HuH-7 (cell line): ENCODE measurements at places on chromosomes 7 and 10.

GRCh38 chr10:61902445-61903220, 1.1 kb downstream of the ARID5B start:
- no peak for DNase-seq

- DNase-seq, result no peak
These were observed 10.3 kb downstream of the CUL1 start for GRCh38 chr7:148709014-148709413.

- DNase-seq, result no peak
These were observed 232.9 kb upstream of the KAT6B start for GRCh38 chr10:74593470-74593869.

GRCh38 chr7:30840141-30841024, 69.2 kb downstream of the MINDY4 start:
- no peak for DNase-seq

DNA sequence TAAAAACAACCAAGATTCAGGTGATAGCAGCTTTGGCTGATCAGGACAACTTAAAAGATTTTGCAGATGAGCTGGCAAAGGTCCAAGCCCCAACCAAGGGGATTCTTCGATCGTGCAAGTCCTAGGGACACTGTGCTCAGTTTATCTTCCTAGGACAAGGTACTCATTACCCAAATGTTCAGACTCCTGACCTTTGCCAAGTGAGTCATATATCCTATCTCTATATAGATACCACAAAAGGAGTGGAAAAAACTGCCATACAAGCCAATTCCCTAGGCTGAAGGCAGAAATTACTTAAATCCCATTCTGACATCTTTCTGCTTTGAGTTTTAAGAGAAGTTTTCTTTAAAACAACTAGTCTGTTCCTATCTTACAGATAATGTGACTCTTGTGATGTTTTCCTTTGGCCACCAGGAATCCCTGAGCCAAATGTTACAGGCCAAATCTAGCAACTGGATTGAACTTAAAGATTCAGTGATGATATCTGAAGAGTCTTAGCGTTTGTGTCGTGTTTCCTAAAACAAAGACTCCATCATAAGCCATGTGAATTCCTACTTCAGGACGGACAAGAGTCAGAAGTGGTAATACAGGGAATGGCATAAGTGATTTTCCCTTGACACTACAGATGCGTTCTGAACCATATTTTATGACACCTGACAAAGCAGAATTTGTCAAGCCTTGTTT, 142.6 kb upstream of the ASAH2 start:
- no peak for DNase-seq

GRCh38 chr10:97434055-97434454, 8.1 kb downstream of the PGAM1 start:
- no peak for DNase-seq

- no peak for DNase-seq
These were observed 85.4 kb downstream of the ZNF777 start for GRCh38 chr7:149375234-149376008.

DNA sequence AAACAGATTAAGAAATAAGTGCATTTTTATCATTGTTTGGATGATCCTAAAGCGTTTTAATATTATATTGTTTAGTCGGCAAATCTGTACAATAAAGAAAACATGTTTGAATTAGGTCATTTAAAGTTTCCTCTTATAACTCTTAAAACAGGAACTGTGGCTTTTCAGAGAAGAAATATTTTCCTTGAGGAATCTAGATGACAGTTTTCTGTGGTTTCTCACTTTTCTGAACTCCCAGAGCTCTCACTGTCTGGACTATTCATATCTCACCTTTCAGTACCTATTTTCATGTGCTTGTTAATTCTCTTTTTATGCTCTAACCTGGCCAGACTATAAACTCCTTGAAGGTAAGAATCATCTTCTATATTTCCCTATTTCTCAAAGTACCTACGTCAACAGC, 135.1 kb downstream of the CHN2 start:
- no peak for DNase-seq

- DNase-seq, result no peak
These were observed 117.6 kb downstream of the HIP1 start for GRCh38 chr7:75621124-75621523.

GRCh38 chr10:100736144-100736808, 9.1 kb upstream of the PAX2 start:
- DNase-seq, result no peak

DNA sequence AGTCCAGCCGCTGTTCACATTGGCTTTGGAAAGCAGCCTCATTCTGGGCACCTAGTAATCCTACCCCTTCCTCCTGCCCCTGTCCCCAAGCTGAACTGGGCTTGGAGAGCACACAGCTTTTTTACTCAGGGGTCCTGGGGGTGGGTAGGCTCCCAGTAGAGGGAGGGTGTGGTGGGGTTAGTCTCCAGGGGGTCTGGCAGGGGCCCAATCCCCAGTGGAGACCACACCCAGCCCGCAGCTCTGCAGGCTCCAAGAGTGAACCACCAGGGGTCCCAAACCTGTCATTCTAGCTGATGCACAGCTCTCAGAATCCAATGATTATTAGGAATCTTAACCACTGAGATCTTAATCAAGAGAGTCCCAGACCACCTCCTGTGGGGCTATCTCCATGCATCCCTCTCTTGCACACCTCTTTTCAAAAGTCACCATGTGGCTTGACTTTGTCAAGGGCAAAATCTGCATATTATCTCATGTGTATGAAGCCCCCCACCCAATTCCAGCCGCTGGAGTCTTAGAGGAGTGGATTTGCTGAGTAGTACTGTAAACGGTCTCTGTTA, 2.7 kb downstream of the HOXA11 start:
- no peak for DNase-seq

GRCh38 chr7:20474249-20474648, 141.2 kb upstream of the ABCB5 start:
- DNase-seq, result no peak

DNA sequence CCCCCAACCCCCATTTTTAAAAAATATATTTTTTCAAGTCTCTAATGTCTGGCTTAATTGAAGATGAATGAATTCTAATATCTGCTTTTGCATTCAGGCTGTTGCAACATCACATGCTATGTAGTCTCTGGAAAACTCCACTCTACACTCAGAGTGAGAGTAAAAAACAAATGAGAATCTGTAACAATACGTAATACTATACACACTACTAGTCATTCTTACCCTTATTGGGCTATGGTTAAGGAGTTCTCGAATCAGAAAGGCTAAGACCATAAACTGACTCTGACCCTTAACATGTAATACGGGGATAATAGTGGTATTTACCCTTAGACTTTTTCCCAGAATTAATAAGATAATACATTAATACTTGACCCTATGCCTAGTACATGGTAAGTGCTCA, 42.9 kb upstream of the TMEM168 start:
- no peak for DNase-seq

GRCh38 chr10:14460447-14460846, 129.7 kb upstream of the FRMD4A start:
- DNase-seq, result no peak

DNA sequence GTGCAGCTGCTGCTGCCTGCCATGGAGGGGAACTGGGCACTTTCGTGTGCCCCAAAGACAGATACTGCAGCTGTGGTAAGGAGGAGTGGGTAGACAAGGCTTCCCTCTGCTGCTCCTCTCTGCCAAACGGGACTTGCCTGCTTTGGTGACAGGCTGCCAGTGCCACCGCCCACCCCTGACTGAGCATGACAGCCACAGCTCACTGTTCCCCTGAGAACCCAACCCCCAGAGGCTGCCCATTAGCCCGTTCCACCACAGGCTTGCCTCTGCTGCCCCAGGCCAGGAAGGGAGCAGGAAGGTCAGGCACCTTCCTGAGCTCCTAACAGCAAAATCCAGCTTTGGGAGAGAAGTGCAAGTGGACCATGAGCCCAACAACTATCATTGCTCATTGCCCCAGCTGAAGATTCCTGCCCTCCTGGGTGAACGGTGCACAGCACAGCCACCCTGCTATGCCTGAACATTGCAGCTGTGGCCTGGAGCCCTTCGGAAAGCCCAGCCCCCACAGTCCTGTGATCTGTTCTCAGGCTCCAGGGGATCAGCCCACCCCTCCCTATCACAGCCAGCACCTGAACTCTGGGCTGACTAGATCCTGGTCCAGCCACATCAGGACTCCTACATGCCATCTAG, 58.7 kb upstream of the ANTXRL start:
- no peak for DNase-seq

DNA sequence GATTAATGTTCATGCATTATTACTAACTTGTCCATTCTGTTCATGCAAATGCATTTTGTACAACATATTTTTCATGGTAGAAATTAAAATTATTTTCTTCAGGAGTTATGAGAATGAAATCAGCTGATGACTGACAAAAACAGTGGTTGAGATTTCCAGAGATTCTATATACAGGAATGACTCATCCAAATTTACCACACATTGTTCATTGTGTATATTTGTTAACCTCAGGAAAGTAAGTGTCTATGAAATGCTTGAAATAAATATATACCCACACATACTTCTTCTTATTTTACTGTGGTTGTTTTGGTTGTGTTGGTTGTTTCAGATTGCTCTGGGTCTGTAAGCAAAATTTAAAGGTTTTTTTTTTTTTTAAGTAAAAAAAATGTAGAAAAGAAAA, 108.1 kb upstream of the SP8 start:
- DNase-seq, result no peak

DNA sequence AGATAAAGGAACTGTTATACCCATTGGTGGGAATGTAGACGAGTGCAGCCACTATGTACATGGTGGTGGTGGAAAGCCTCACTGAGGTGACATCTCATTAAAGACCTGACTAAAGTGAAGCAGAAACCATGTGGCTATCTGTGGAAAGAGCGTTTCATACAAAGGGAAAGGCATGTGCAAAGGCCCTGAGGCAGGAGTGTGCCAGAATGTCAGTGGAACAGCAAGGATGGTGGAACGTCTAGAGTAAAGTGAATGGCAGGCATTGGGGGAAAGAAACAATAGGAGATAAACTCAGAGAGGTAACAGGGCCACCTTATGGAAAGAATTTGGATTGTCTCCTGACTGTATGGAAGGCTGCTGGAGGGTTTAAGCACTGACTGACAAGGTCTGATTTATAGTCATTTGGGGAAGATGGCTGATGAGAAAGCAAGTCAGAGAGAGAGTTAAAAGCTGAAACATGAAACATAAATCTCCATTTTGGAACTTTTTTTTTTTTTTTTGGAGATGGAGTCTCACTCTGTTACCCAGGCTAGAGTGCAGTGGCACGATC, 245.7 kb downstream of the STK31 start:
- DNase-seq, result no peak

DNA sequence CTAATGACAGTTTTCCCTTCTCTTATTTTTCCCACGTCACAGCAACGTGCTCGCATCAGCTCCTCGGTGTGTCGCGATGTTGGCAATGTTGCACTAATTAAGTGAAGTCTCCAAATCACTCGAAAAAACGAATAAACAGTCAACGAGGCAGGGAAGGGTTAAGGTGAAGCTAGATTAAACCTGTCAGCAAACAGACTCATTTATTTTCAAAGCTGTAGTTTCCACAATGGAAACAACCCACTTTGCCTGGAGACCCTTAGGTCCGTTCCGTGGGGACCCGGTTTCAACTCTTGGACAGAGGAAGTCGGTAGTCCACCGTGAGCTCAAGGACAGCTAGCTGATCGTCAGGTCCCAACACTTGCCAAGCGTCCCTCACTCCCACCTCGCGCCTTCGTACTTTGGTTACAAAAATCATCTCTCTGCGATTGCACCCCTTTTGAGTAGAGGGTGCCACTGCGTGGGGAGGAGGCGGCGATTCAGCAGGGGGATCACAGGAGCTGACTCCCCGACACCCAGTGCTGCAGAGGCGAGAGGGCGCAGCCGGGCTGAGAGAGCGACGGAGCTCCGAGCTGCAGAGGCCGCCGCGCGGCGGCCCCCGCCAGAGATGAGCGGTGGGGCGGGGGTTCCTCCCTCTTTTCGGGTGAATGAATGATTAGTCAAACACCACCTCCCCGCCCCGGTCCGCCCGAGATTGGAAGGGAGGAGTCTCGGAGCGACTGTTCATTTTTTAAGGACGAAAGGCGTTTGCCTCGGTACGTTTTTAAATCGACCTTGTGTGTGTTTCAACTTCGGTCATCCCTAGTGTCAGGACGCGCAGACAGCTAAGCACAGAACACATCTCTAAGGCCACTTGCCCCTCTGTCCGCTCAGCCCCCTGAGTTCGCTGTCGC, 1.3 kb upstream of the BMPER start:
- peak; percentile 38 for DNase-seq

DNA sequence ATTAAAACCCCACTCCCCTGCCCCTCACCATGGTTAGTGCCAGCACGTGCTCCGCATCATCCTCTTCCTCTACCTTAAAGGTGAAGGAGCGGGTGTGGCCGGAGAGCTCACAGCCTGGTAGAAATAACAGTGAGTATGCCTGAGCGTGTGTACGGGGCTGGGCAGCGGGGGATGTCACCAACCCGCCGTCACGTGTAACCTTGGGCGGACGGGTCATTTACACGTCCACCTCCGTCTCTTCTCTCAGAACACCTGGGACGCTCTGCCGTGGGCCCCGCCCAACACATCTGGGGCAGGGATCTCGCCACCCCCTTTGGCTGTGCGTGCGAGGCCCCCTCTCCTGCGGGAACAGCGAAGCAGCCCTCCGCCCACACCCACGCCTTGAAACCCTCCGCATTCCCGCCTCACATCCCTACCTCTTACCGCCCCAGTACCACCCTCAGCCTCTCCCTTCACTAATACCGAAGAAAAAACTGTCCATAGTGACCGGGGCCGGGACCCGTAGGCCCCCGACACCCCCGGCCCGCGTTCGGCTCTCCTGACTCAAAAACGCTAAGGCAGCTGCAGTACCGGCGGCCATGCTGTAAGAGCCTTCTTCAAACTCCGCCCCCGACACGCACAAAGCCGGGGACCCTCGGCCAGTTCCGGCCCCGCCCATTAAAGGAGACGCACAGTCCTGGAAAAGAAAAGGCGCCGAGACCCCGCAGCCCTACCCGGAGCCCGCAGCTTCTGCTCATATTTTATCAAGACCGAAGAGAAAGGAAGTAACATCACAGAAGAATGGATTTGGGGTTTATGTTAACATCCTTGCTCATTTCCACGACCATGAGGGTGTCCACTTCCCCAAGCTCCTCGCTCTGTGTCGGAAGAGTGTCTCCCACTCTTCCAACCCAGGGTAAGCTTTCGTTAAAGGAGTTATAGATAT, at the start of gene NPM3:
TSS of gene NPM3 (minus strand) at position 636 of the 925 bp plus-strand sequence. CDS start at position 580, 56 bp downstream.
- peak; percentile 84 for DNase-seq

DNA sequence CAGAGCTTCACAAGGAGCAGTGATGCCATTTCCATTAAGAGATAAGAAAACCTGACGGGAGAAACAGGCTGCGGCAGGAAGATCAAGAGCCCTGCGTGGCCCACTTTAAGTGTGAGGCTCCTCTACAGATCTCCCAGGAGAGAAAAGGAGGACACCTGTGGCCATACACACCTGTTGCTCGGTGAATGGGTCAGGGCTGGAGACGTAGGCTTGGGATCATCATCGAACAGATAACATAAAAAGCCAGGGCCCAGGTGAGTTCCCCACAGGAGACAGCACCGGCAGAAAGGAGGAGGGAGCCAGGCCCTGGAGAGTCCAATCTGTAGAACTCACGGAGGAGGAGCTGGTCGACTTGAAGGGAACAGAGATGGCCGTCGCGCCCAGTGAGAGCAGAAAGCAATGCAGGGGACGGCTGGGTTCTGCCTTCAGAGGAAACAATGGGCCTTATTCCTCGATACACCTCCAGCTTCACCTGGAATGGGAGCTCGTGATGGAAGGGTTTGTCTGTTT, 556.8 kb downstream of the DNAJB6 start:
- DNase-seq, result no peak
